ENCODE measurements at places on chromosomes 5 and 9.

GRCh38 chr5:39520232-39520572, 95.4 kb upstream of the DAB2 start:
- DNase-seq, result peak; percentile 79

GRCh38 chr5:15238006-15238405, 262.0 kb upstream of the FBXL7 start:
- DNase-seq, result no peak

DNA sequence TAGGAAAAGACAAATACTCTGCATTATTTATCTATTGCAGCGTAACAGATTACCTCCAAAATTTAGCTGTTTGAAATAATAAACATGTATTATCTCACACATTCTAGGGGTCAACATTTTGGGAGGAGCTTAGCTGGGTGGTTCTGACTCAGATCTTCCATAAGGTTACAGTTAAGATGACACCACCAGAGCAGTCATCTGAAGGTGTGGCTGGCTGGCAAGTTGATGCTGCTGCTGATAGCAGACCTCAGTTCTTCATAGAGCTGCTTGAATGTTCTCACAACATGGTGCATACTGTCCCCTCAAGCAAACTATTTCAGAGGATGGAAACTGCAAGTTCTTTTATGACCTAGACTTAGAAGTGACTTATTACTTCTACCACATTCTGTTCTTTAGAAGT, 146.3 kb upstream of the FSTL4 start:
- no peak for DNase-seq

DNA sequence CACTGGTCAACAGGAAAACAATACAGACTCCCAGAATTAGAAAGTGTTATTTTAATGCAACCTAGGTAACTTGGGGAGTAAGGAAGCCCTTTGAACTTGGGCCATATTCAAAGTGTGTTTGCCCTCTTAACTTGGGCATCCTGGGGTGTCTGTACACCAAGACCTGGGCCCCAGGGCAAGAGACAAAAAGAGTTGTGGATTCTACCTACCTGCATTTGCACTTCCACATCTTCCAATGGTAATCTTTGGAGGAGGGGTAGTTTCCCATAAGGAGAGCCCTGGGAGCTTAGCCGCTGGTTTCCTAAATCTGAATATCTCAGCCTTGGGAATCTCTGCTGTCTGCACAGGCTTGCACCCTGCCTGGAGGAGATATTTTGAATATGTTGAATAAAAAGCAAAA, 8.5 kb downstream of the WNT8A start:
- no peak for DNase-seq

- no peak for DNase-seq
These were observed 209.6 kb downstream of the SEMA6A start for GRCh38 chr5:116365006-116365496.

DNA sequence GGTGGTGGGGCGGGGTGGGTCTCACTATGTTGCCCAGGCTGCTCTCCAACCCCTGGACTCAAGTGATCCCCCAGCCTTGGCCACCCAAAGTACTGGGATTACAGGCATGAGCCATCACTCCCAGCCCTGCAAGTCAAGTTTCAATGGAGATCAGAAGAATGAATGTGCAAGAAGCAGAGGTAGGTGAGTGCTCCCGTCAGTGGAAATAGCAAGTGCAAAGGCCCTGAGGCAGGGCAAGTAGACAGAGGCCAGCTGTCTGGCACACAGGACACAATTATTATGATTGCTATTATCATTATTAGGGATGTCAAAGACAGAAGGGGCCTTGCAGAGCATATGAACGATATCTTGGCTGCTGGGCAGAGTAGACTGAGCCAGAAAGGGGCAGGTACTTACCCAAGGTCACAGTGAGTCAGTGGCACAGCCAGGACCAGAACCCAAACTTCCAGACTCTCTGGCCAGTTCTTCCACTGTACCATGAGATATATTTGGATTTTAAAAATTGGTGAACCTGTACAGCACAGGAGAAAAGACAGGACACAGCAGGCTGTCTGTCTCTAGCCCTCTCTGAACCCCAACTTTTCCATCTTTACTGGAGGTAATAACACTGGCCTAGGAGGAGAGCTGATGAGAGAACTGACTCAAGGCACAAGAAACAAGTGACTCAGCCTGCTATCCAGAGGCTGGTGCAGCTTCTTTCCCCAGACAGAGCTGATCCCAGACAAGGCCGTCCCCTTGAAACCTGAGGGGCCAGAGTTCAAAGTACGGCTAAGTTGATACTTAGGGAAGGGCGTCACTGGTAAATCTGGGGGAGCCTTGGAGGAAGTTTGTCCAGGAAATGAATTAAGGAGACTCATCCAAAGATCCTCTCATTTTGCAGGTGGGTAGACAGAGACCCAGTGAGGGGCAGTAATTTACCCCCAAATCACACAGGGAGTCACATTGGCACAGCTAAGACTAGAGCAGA, 1.4 kb downstream of the HDHD3 start:
- DNase-seq, result no peak

GRCh38 chr5:133838286-133838685, 130.1 kb downstream of the C5orf15 start:
- DNase-seq, result no peak

- DNase-seq, result no peak
These were observed 15.0 kb upstream of the DAB2IP start for GRCh38 chr9:121636341-121636865.

DNA sequence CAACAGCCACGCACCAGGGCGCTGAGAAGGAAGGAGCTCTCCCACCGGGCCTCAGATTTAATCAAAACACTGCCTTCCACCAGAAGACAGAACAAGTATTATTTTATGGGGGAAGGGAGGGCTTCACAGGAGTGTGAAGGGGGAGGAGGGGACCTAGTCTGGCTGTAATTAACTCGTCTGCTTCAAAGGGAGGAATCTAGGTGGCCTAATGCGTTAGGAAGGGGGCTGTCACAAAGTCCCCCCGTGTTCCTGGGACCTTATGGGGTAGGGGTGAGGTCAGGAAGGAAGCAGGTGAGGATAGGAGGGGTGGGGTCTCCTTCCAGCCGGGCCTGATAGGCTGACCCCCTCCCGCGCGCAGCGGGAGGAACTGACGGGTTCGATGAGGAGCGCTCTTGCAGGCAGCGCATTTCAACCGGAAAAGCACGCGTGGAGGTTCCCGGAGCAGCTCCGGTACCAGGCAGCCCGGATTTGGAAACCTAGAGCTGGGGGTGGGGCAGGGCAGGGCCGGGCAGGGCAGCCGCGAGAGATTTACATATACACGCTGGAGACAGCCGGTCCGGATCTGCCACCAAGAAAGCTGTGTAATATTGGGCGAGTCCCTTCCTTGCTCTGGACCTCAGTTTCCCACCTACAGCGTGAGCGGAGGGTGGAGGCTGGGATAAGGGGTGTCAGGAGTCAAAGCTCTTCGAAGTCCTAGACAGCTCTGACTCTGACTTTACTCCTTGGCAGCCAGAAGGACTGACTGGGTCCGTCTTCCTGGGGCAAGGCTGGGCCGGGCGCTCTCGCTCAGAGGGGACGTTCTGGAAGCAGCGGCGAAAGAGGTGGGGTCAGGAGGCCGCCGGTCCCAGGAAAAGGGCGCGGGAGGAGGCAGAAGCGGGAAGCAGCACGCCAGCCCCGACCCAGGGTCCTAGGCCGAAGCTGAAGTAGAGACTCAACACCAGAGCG, 1.8 kb downstream of the SHB start:
- DNase-seq, result no peak

DNA sequence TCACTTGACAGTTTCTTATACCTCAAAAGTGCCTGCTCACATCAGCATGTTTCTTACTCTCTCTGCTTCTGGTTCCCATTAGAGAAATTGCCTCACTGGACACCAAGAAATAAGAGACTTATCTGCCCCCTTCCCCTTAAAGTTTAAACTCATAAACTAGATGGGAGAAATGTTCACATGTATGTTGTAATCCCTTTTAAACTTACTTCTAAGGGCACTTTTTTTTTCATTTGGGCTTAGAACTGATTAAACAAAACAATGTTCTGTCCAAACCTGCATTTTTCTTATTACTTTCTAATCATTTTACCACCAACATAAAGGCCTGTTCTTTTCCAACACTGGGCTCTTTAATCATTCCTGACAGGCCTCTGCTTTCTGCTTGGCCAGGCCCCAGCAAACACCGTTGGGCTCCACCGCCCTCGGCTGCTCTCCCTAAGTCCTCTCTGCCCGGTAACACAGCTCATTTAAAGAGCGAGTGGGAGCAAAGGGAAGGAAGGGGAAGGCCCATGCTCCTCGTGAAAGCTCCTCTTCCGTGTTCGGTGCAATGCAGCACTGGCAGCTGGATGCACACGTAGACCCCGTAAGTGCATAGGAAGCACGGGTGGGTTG, 53.4 kb downstream of the ROR2 start:
- DNase-seq, result no peak

DNA sequence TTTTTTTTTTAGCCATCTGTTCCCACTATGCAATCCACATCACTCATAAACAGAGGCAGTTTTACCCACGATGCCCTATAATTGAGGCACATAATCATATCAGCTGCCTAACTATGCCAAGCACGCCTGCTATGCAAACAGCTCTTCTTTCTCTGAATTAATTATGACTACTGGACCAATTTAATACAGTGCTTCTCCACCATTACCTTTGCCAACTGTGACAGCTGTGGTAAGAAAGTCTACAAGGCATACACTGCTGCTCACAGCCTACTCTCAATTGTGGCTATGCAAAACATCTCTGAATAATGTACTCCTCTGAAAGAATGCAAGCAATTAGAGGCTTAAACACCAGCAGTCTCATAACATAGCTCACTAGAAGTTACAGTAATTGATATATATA, 97.1 kb downstream of the DTWD2 start:
- no peak for DNase-seq

- no peak for DNase-seq
These were observed 13.4 kb downstream of the SLC28A3 start for GRCh38 chr9:84327184-84327583.

- DNase-seq, result no peak
These were observed 134.4 kb downstream of the BARX1 start for GRCh38 chr9:93820667-93821306.

DNA sequence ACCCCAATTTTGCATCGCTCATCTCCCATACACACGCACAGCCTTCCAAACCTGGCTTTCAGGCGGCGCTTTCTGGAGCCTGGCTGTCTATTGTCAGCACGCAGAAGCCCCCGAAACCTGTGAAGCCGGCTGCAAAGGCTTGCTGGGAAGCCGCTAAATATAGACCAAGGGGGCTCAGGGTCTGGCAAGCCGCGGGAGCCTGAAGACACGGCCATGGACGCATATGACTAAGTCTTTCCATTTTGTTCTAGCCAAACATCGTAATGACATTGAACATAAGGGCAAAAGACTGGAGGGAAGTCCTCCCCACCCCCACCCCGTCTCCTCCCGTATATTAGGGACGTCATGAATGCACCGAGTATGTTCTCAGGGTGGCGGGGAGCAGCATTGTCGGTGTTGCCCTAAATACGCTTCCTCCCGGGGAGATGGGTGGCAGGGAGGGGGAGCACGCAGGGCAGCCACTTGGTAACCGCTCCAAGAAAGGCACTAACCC, 1.1 kb downstream of the CTNND2 start:
- DNase-seq, result no peak

Measured in right lung (tissue), 10 donors.